Lung microvascular endothelial cell (primary cell): ENCODE measurements at places on chromosomes 4 and X. TPM values are rescaled to one million over a fixed set of nuclear protein-coding genes. Genes with fewer than 3 reads are reported as not detected.

Gene SPANXN3
- not detected in 2 replicates for total RNA-seq

Gene UGT2B15
- not detected in 2 replicates for total RNA-seq

Gene LRAT
- total RNA-seq, result not detected in 2 replicates

Gene HELT
- not detected in 2 replicates for total RNA-seq

GRCh38 chr4:38641811-38642210, 22.2 kb upstream of the KLF3 start:
- DNase-seq, result no peak

DNA sequence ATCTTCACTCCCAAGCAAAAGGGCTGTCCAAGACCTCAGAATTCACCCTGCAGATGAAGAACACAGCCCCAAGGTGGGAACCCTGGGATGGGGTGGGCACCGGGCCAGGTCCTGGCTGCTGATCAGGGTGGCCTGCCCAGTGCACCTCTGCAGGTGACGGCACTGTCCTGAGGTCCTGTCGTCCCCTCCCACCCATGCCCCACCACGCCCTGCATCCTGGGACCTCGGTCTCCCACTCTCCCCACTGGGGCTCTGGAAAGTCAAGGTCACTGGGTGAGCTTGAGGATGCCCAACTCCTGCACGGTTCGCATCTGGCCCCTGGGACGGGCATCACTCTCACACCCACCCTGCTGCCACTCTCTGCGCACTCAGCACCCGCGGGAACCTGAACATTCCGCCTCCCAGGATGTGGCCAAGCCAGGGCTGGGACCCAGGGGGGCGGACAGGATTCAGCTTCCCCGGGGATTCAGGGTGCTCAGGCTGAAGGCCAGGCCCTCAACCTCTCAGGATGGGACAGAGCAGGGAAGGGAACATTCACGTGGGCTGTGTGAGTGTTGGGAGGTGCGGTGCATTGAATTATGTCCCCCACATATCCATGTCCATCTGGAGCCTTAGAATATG, 115.9 kb downstream of the CPZ start:
- DNase-seq, result no peak

DNA sequence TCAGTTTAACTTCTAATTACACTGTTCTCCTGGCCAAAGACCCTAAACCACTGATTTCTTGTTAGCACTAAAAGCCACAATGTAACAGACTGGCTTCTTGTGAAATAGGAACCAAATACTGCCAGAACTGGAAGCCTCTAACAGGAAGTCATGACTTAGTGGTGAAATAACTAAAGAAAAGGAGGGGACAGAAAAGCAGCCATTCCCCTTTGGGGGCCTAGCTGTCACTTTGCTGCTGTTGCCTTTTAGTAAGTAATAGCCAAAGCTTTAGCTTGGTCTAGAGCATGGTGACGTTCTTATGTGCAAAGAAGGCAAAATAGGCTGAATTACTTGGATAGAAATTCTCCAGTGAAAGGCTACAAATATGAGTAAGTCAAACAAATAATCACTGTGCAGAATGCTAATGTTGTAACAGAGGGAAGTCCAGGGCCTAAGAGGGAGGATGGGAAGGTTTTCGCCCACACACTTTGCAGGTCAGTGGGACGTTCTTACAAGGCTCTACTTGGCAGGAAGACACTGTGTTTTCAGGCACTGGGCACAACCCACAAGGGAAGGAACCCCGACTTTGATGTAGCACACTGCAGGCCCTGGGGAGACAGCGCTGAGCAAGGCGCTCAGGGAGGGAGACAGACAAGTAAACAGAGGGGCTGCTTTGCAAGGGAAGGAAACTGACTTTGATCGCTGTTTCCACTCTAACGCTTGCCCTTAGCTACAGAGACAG, 16.7 kb downstream of the GAB3 start:
- peak; percentile 38 for DNase-seq

DNA sequence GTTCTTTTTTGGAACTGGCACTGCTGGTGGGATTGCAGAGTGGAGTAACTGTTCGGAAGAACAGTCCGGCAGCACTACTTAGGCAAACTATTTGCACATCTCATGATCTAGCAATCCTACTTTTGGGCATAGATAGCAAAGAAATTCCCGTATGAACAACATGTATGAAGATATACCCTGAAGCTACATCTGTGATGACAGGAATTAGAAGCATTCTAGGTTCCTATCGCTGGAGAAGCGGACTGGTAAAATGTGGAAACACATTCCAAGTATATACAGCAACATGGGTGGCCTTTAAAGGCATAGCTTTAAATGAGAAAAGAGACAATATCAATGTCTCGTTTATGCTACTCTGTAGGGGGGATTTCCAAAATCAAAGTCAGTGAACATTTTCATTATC, 3.1 kb downstream of the DCAF16 start:
- no peak for DNase-seq

- peak; percentile 8 for DNase-seq
These were observed 466.6 kb downstream of the INPP4B start for GRCh38 chr4:142379277-142380051.
